ENCODE measurements at places on chromosomes 4 and X. TPM values are rescaled to one million over a fixed set of nuclear protein-coding genes. Genes with fewer than 3 reads are reported as not detected.
A peak's percentile ranks its signal among the peaks of the same experiment; 100 is the strongest.

Gene SPINK2
- 0.72 TPM for polyA plus RNA-seq

DNA sequence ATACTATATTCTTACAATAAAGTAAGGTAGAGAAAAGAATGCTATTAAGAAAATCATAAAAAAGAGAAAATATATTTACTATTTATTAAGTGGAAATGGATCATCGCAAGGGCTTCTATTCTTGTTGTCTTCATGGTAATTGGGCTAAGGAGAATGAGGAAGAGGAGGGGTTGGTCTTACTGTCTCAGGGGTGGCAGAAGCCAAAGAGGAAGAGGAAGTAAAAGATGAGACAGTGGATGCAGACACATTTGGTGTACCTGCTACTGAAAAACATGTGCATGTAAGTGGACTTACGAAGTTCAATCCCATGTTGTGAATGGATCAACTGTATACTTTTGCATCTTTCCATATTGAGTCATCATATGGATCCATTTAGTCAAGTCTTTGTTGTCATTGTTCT is 1502.1 kb upstream of the ADGRL3 start:
- no peak for DNase-seq

Gene CCSER1
- 9.5 TPM for polyA plus RNA-seq

DNA sequence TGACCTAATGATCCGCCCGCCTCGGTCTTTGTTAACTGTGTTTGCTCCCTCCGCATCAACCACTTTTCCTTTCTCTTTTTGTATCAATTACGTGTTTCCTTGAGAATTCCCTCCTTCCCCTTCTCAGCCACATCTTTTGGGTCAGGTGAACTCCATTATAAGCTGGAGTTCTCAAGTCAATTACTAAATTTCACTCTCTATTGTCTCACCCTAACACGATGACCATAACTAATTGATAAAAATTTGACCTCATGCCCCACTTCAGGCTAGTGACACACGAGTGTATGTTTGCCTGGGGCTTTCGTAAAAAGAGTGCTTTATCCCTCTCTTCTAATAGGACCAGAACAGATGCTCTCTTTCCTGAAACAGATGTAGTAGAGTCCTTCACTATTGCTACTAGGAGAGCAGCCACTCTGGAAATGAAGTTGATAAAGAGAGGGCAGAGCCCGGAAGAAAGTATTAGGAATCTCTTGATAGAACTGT is 403.6 kb upstream of the ANXA10 start:
- DNase-seq: no peak

Gene KIAA1210
- 0.03 TPM for polyA plus RNA-seq

GRCh38 chr4:163048447-163048846 is 118.2 kb downstream of the NAF1 start:
- no peak for DNase-seq

Gene TECRL
- 0.16 TPM for polyA plus RNA-seq

DNA sequence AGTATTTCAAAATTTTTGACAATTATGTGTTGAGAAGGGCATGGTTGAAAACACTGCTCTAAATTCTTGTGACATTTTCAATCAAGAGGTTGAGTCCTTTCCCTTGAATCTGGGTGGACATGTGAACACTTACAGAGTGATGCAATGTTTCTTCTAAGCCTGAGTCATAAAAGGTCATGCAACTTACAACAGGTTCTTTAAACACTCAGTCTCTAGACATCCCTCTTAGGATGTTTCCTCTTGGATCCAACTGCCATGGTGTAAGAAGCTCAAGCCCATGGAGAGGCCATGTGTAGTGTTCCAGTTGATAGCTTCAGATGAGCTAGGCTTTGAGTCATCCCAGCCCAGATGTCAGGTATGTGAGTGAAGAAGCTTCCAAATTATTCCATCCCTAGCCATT is 232.2 kb upstream of the MAOA start:
- peak; percentile 4 for DNase-seq

GRCh38 chr4:42342459-42342858 is 54.8 kb upstream of the SHISA3 start:
- no peak for DNase-seq

Gene SPRY1
- 97.7 TPM for polyA plus RNA-seq

Gene HSD17B13
- polyA plus RNA-seq: 0.49 TPM

DNA sequence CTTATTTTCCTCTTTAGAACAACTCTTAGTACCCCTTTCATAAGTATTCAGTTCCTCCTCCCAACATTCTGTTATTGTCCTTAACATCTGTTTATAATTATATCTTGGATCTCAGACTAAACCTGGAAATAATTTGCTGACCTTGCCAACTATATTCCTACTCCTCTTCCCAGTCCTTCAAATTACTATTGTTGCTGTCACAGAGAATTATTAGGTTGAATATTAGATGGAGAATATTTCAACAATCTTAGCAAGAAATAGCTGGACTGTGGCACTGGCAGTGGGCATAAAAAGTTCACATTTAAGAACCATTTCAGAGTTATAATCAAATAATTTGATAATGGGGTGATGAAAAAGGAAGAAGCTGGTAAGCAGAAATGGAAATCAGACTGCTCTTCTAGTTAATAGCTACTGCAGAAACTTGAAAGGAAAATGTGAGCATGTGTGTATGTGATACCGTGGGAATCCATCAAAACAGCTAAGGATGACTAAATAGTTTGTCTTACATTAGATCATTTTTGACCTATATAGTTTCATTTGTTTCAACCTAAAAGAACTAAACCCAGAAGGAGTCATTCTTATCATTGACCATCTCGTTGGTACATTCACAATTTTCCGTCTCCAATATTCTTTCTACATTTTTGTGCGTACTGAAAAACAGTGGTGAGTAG is 43.3 kb upstream of the PRDM8 start:
- no peak for DNase-seq

Gene TBX22
- 0.03 TPM for polyA plus RNA-seq

GRCh38 chr4:80362578-80363181 is 27.1 kb downstream of the CFAP299 start:
- DNase-seq: peak; percentile 38

- no peak for DNase-seq
Measured at GRCh38 chr4:157265281-157265680, 44.8 kb downstream of the GRIA2 start.

DNA sequence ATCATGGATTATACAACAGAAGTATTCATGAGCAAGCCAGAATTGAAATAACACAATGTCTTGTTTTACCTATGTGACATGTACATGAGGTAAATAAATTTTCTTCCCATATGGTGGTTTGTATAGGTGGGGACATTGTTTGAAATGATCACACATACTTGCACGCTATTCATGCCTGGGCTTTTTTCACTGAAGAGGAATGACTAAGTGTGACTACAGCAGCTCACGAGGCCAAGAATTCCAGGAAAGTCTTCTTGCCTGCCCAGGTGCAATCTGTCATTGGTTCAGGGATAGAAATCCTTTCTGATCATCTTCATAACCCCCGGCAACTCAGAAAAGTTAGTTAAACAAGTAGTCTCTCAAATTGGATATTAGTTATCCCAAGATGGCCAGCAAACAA is 36.3 kb upstream of the AREG start:
- no peak for DNase-seq

DNA sequence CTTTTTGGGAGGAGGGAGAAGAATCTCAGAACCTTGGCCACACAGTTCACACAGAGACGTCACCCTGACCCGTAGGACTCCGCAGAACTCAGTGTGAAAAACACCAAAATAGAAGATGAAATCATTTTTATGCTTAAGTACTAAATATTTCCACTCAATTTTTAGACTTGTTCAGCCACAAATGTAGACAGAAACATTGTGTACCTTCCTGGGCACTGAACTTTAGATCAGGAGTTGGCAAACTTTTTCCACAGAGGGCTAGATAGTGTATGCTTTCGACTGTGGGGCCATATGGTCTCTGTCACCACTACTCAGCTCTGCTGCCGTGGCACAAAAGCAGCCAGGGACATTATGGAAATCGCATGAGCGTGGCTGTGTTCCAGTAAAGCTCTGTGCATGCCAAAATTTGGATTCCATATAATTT is 61.8 kb upstream of the STOX2 start:
- no peak for DNase-seq

Gene PDE6B
- 27.1 TPM for polyA plus RNA-seq

DNA sequence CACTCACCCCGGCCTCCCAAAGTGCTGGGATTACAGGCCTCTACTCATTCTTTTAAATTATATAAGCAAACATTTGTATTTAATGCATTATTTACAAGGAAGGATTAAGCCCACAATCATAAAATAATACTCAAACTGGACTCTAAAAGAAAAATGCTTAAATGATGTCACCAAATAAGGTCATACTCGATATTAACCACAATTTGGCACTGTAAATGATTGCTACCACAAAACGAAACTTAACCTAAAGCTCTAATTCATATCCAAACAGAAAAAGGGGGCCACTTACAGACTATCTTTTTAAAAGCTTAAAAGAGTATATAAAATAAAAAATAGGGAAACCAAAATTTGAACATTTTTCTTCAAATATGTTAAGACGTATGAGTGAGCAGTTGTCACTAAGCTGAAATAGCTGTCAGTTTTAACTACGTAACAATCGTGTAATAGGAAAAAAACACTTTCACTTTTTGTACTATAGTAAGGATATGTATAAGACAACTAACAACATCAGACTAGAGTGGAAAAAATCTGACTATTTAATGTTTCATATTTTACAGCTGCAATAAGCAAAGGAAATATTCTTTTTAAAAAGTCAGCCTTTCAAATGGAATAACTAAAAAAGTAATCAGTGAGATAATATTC is 108.2 kb upstream of the GPR34 start:
- no peak for DNase-seq

DNA sequence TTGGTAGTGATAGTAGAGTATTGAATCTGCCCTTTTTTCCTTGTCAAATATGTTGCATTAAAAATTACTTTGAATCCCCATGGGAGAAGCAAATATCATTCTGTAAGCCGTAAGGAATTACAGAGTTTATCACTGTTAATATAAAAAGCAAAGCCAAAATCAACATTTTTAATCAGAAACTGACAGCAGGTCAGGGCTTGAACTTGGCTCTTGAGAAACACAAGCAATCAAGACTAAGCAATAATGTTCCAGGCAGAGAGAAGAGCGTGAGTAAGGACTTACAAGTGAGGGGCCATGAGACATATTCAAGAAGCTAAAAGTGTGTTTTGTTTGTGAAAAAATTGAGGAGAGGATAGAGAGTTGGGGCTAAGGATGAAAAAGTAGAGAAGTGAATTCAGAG is 68.2 kb downstream of the ARHGAP6 start:
- no peak for DNase-seq

- DNase-seq: no peak
Measured at GRCh38 chrX:28639451-28639850, 52.2 kb downstream of the IL1RAPL1 start.

GRCh38 chr4:38663090-38663800 is 754 bp upstream of the KLF3 start:
- DNase-seq: no peak

GRCh38 chr4:36614011-36614410 is 332.6 kb downstream of the DTHD1 start:
- DNase-seq: no peak

Gene HPGDS
- 5.0 TPM for polyA plus RNA-seq

GRCh38 chrX:31070057-31070468 is 1.8 kb downstream of the FTHL17 start:
- no peak for DNase-seq

Gene CLNK
- polyA plus RNA-seq: 0.52 TPM

- no peak for DNase-seq
Measured at GRCh38 chrX:21698272-21698671, 40.1 kb upstream of the KLHL34 start.

Gene TGIF2LX
- not detected for polyA plus RNA-seq

DNA sequence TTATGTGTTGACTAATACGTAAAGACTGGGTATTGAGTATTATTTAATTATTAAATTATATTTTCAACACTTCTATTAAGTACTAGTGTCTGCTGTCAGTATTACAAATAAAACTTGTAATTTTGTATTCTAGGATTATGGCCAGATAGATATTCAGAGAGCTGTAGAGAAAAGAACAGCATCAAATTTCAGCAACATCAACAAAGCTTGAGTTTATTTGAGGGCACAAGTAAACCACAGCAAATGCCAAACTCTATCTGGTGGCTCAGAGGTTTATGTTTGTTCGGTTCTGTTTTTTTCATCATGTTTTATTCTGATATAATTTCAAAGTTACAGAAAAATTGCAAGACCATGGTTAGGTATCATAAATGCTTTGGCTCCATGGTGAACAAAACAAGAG is 1530.5 kb downstream of the PCDH18 start:
- no peak for DNase-seq

DNA sequence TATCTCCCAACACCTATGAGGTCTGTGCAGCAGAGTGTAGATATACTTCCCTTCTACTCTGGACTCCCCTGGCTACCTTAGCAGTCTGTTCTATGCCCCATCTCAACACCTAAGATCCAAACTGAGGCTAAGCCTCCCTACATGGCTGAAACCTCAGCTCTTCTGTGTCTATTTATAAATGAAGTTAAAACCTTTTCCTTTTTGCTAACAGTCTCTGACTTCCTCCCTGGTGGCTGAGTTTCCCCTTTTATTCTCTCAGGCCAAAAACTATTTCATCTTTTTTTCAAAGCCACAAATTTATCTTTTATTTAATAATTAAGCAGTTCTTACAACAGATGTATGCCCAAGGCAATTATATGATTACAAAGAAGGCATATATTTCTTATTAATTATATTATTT is 111.8 kb upstream of the STIM2 start:
- DNase-seq: no peak

GRCh38 chr4:11698033-11698432 is 269.3 kb upstream of the HS3ST1 start:
- DNase-seq: no peak

DNA sequence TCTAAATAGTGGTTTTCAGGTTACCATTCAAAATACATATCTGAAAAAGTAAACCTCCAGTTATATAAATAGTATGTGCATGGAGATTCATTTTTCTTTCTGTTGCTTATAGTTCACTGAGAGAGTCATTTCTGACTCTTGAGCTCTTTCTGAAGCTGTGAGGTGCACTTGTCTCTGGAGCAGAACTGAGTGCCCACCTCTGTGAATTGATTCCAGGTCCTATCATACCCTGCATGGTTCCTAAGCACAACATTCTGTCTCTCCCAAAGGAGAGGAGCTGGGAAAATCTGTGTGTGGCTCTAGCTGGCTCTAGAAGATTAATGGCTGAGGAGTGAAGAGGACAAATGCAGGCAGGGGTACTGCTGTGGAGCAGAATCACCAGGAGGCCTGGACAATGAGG is 161.6 kb upstream of the HCCS start:
- no peak for DNase-seq

Gene DNAAF6
- not detected for polyA plus RNA-seq

Gene GJB1
- 64.0 TPM for polyA plus RNA-seq

DNA sequence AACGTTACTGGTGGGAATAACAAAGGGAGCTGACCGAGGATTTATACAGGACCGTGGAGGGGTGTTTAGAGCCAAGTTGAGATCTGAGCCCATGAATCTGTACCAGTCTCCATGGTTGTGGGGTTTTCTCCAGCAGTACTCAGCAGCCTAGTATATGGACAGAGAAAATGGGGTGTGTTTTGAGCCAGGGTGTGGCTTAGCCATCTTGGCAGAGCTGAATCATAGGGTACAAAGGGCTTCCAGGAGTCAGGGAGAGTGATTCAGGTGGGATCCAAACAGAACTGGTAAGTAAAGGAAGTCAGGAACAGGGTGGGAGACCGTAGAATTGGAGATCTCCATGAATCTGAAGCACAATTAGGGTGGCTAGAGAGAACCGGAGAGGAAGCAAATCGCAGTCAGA is 7.4 kb upstream of the HPRT1 start:
- peak; percentile 55 for DNase-seq

Gene MAGEB5
- not detected for polyA plus RNA-seq

GRCh38 chrX:96692454-96692853 is 7.8 kb downstream of the DIAPH2 start:
- DNase-seq: no peak

Gene SHROOM4
- 4.5 TPM for polyA plus RNA-seq

Gene DCAF16
- 45.2 TPM for polyA plus RNA-seq

Gene PABPC4L
- 3.1 TPM for polyA plus RNA-seq

Gene TLR1
- 4.3 TPM for polyA plus RNA-seq

Gene MAGEB17
- polyA plus RNA-seq: not detected

Gene BMP3
- polyA plus RNA-seq: 7.6 TPM

Gene GABRB1
- 0.27 TPM for polyA plus RNA-seq
